Stimulated activated CD4-positive, alpha-beta T cell treated with anti-CD3 and anti-CD28 coated beads, TNF-alpha, amount 100 ng/mL, for 4 hours (primary cell): ENCODE measurements at places on chromosomes 4 and X.

DNA sequence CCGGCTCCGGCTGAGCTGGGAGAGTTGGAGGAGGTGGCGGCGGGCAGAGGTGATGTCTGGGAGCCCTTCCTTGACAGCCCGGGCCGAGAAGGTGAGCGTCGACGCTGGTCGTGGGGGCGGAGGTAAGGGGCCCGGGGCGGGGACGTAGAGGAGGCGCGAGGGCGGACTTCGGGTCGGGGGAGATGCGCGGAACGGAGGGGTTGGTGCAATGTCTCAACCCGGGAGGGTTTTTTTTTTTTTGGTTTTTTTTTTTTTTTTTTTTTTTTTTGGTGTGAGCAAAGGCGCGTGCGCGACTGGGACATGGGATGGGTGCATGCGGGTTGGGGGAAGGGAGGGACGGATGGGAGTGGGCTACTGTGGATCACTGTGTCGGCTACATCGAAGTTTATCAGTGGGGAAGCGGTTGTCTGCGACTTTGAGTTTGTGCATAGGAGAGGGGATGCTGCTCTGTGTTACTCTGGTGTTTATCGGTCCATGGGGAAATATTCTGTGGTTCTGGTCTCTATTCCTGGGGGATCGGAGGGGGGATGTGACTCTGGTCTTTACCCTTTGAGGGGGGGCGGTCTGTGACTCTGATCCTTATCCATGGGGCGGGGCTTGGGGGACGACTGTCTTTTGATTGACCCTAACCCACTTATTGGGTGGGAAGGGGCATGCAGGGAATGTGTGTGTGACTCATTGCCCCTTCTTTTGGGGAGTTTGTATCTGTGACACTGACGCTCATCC, 537 bp downstream of the RBM10 start:
- DNase-seq = no peak

DNA sequence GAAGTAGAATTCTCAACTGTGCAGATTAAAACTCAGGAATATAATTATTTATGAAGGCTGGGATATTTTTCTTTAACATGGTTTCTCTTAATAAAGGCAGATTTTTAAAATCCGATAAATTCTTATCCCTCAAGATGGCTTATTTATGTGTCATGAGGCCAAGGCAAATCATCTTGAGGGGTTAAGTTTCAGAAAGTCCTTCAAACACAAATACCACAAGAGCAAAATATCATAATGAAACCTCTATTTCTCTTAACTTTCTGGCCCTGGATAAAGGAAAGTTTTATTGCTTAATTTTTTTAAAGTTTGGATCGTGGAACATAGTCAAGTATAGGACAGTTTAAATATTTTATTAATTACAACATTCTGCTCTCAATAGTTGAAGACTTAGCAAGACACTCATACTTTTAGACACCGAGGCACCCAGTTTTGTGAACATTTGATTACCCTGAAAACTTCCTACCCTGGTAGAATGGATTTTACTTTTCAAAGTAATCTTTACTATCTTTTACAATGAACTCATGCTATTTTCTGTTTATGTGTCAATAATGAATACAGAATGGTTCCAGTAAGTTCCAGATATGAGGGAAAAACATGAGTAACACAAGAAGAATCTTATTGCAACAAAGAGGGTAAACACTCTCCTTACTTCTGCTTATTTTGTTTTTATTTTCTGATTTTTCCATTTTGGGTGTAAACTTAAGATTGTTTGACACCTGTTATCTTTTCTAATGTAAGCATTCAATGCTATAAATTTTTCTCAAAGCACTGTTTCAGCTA, 200.7 kb upstream of the IL15 start:
- DNase-seq = no peak

DNA sequence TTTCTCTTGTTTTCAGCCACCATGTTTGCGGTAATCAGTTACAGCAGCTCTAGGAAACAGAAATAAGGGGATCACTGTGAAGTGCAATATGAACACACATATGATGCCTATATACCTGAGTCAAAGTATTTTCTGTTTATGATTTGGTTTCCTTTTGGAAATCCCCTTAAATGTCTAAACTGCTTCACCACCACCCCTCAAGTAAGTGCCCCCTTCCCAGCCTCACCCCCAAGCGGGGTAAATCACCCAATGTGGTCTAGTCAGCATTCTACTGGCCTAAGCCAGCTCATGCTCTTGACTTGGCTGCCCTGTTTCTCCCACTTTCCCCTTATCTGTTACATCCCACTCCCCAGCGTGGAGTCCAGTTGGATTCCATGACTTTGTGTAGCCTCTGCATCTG, 176.5 kb downstream of the QDPR start:
- DNase-seq = no peak

DNA sequence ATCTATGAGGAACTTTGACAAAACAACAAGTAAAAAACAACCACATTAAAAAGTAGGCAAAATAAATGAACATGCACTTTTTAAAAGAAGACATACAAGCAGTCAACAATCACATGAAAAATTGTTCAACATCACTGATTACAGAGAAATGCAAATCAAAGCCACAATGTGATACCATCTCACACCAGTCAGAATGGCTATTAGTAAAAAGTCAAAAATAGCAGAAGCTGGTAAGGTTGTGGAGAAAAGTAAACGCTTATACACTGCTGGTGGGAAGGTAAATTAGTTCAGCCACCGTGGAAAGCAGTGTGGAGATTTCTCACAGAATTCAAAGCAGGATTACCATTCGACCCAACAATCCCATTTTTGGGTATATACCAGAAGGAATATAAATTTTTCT, 17.0 kb upstream of the LNX1 start:
- DNase-seq = no peak

- no peak for DNase-seq
Measured at GRCh38 chrX:2242980-2243379, 257.8 kb downstream of the DHRSX start.

DNA sequence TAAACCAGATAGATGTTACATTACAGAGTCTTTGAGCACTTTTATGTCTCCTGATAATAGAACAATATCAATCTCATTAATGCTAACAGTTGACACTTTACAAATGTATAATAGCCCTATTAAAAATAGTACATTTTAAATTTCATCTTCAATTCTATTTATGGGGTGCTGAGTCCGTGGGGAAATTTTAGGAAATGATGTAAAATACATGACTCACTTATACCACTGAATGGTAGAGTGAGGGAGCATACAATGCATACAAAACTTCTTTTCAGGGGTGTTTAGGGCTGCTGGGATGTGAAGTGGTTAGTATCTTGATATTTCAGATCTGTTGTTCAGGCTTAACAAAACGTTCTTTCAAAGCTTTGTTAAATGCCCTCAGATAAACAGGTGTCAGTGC, 696.2 kb downstream of the TRAM1L1 start:
- no peak for DNase-seq

DNA sequence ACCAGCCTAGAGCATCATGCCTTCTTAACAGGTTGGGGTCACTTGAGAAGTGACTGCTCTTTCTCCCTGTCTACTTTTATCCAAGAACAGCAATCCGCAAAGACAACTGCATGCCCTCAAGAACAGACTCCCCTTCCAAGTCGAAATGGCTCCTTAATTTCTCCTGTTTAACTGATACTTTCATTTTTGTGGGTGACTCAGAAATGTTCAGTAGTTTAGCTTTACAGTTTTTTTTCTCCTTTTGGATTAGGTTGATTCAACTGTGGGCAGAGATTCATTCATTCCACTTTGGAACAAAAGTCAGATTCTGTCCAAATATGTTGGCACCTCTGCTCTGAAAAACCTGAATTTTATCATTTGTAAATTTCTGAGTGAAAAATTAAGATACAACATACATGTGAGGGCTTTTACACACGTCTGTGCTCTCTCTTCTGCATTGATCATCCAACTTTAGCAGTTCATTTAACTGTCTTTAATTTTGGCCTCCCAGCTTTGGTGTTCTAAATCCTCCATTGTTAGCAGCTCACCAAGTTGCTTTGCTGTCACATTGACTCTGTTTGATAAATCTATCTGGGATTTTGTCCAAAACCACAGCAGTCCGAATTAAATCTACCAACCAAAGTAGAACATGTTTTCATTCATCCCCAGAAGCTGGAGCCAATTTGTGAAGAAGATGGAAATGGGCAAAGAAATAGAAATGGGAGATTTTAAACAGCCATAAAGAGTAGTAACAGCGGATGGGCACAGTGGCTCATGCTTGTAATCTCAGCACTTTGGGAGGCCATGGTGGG, 50.0 kb downstream of the HOPX start:
- no peak for DNase-seq

DNA sequence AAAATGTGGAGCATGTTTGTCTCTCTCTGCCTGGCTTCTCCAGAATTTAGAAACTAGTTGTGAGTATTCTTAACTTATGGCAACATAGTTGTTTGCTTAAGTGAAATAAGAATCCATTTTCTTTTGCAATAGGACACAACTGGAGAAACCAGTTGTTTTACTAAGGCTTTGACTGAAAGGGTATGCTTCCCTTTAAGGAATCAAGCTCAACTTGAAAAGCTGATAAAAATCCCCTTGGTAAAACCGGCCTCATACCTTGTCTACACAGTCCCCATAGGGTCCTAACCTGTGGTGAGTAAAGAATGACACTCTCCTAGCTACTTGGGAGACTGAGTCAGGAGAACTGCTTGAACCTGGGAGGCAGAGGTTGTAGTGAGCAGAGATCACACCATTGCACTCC, 139.8 kb downstream of the NR3C2 start:
- DNase-seq = no peak

DNA sequence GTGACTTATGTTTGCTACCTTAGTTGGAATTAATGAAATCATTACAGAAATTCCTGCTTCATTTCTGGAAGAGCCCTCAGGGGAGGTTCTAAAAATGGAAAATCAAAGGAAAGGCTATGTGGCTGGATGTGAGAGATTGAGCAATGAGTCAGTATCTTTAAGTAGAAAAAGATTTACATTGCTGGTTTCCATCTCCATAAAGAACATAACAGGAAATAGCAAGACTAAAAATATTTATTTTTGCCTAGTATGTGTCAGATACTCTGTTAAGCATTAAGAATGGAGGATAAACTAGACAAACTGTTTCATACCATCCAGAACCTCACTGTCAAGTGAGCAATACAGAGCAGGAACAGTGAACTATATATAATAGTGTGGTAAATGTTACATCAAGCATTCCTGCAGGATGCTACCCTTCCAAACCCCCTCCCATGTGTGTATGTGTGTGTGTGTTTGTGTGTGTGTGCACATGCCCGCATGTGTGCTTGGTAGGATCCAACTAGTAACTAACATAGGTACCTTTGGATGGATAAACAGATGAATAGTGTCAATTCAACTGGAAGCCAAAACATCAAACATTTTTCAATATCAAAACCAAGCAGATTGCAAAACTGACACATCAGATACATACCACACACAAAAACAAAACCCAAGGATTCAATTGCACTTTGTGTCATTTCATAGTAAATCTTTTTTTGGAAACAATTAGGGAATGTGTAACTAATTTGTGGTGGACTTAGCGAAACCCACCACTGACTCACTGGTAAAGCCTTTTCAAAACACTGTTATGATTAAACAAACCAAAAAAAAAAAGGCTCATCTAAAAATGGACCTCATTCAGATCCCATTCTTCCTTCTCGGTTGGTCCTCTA, 223.4 kb downstream of the SHROOM3 start:
- DNase-seq = no peak

GRCh38 chr4:107993969-107994368, 4.3 kb downstream of the HADH start:
- DNase-seq = no peak

DNA sequence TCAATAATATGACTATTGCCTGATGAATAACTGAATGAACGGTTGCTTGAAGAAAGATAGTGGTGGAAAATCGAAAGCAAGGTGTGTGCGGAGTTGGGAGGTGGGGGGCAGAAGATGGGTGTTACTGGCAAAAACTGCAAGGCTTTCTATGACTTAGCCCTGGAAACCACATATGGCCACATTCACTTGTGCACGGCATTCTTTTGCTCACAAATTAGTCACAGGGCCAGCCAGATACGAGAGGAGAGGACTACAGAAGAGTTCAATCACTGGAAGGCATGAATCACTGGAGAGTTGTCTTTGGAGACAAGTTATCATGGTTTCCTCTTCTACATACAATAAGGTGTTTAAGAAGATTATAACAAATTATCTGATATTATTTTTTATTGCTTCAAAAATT, 626.5 kb upstream of the CPEB2 start:
- DNase-seq = no peak

DNA sequence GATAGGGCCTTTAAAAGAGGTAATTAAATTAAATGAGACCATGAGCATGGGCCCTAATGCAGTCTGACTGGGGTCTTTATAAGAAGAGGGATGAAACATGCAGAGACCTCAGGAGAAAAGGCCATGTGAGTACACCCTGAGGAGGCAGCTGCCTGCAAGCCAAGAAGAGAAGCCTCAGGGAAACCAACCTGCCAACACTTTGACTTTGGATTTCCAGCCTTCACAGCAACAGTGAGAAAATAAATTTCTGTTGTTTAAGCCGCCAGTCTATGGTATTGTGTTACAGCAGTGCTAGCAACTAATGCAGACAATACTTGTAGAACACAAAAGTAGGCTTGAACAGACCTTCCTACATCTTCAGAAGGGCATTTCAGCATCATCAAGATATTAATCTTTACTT, 52.3 kb downstream of the SMAD1 start:
- DNase-seq = no peak

- no peak for DNase-seq
Measured at GRCh38 chr4:98092833-98093439, 50.3 kb downstream of the STPG2 start.

- DNase-seq = no peak
Measured at GRCh38 chrX:15915959-15916703, 61.5 kb upstream of the AP1S2 start.
